ENCODE measurements at places on chromosomes 6 and 20.
A peak's percentile ranks its signal among the peaks of the same experiment; 100 is the strongest.

DNA sequence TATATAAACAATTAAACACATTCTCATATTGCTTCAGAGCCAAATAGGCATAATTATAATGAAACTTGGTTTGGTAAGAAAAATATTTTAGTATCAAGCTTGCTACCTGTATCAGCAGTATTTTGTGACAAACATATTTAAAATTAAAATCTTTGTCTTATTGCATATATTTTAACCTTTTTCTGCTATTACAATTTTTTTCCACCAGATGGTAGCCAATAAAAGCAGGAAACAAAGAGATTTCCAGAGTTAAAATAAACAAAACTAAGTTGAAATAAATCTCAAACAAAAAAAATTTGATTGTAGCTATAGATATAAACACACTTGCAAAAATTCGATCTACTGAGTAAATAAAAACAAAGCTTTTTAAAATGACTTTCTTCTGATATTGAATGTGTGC, 491.3 kb upstream of the GJE1 start:
- DNase-seq: no peak

DNA sequence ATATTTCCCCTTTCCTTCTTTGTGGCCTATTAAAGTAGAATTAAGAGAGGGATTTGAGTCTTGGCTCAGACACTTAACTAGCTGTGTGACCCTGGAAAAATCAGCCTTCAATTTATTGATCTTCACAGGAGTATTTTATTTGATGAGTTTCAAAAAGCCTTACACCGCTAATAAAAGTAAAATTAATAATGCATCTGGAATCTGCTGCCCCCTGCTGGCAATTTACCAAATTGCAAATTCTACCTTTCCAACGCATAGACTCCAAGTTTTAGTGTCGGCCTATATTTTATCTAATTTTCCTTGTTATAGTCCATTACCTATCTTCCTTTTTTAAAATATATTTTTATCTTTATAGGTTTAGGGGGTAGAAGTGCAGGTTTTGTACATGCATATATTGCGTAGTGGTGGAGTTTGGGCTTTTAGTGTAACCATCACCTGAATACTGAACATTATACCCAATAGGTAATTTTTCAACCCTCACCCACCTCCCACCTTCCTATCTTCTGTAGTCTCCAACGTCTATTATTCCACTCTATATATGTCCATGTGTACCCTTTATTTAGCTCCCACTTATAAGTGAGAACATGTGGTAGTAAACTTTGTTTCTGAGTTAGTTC, 46.3 kb downstream of the GOPC start:
- DNase-seq: peak; percentile 32

- DNase-seq: no peak
Observed at GRCh38 chr6:24428615-24429014, 25.9 kb downstream of the MRS2 start.

DNA sequence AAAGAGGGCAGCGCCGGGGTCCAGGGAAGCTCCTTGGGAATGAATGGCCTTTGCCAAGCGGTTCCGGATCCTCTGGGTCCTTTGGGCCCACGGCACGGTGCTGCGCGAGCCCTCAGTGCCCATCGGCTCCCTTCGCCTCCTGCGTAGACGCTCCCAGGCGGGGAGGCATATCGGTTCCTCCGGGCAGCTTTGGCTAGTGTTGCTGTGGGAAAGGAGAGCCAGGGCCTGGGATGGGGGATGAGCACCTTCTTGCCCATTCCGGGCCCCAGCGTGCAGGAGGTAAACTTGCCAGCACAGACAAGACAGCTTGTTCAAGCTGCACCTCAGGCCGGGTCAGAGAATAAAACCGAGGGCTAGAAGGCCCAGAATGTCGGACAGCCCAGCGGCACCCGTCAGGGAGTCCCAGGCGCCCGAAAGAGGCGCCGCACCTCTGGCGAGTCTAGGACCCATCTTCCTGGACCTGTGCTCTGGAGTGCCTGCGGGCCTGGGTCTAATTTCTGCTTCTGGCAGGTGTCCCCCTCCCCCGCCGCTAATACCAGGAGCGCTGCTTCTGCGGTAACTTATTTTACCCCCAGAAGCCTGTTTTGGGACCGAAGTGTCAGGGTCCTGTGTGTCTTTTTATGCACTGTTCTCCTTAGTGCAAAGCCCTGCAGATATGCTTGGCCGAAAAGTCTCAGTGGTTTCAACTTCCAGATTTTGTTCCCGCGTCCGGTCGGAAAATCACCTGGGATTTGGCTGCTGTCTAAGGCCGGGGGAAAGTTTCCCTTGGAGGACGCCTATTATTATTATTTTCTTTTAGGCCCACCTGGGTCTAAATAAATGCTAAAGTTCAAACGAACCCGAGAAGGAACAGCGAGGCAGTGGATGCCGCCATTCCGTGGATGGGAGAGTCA, 1.7 kb upstream of the TFAP2C start:
- no peak for DNase-seq

- no peak for DNase-seq
Observed at GRCh38 chr20:37390891-37391525, 45.1 kb downstream of the SRC start.

GRCh38 chr6:7249946-7250643, 62.9 kb downstream of the SSR1 start:
- no peak for DNase-seq
